A549 treated with Mapracorat at 1 μM for 4 hours (cell line): ENCODE measurements at places on chromosomes 4 and X. TPM values are rescaled to one million over a fixed set of nuclear protein-coding genes. Genes with fewer than 3 reads are reported as not detected.

Gene CHRDL1
- not detected in 5 replicates for total RNA-seq

Gene KLF8
- 0.12 TPM in 1 of 5 replicates, not detected in the others for total RNA-seq

Gene DIPK2B
- total RNA-seq = not detected in 5 replicates

Gene NIPAL1
- total RNA-seq = 0.71 to 0.92 TPM (median 0.81 TPM) in 5 replicates

Gene ARMCX6
- 44.8 to 51.0 TPM (median 49.0 TPM) in 5 replicates for total RNA-seq

Gene UGT2B11
- total RNA-seq = 0.08 to 0.40 TPM (median 0.09 TPM) in 3 of 5 replicates, not detected in the others

Gene RASSF6
- 0.52 to 1.0 TPM (median 0.88 TPM) in 5 replicates for total RNA-seq

Gene SOX3
- not detected in 5 replicates for total RNA-seq

Gene PDS5A
- total RNA-seq = 21.9 to 30.2 TPM (median 27.9 TPM) in 5 replicates

Gene ADRA2C
- 6.1 to 12.2 TPM (median 11.8 TPM) in 5 replicates for total RNA-seq
